Right forelimb (tissue), 1 donor: ENCODE measurements at places on chromosomes 16 and 17.

GRCh38 chr17:4777969-4778760, 6.5 kb downstream of the TM4SF5 start:
- no peak for DNase-seq

DNA sequence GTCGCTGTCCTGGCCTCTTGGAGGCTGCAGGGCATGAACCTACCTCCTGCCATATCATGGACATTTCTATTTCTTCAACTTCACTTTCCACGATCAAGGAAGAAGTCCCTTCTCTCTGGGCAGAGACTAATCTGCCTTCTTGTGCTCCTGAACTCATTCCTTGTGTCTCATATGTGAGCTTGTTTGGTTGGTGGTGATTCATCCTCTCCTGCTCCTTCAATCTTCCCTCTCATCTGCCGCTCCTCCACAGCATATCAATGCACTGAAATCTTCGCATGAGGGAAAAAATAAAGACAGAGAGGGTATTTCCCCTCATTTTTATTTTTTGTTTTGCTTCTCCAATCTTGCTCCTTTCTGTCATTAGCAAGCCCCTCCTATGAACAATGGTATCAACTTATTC, 571.7 kb upstream of the GOT2 start:
- DNase-seq, result no peak

DNA sequence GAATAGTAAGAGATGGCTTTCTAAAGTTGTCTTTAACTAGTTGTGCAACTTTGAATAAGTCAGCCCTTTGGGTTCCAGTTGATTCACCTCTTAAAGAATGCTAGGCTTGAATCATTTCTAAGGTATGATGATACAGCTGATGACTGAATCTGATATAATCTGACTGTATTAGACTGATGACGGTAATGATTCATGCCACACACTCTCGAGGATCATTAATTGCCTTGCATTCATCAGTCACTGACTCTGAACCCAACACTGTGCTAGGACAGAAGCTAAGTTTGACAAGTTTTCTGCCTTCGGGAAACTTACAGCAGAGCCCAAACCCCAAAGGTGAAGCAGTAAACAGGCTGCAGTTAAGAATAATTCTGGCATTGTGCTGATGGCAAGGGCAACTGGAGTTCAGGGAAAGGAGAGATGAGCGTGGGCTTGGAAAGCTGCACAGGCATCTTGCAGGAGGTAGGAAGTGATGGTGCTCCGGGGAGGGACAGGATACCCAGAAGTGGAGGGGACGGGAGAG, 25.8 kb downstream of the ASIC2 start:
- no peak for DNase-seq

DNA sequence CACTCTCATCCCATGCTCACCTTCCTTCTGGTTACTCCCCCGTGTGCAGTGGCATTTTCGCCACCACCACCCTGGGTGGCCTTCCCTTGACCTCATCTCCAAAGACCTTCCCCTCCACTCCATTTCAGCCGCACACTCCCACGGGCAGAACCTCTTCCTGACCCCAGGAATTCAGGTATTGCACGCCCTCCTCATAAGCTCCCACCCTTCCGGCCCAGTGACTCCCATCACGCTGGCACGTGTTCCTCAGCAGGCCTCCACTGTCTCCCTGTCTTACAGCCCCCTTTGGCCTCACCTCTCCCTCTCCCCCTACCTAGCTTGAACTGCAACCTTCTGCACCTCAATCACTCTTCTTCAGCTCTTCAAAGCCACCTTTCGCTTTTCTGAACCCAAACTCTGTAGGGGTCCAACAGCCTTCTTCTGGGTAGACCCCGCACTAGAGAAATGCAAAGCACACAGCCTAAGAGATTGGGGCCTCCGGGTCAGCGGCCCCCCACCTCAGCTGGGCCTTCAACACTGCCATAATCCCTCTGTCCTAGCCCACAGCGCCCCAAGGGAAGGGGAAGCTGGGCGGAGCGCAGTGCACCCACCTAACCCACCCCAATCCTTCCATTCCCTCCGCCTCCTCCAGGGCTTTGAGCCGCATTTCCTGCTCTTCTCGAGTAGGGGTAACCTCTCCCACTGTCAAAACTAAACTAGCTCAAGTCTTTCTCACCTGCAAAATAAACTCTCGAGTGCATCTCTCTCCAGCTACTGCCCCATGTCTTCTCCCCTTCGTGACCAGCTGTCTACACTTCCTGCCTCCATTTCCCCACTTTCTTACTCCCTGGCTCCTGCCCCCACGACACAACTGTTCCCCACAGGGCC, 1.7 kb upstream of the TMEM97 start:
- no peak for DNase-seq

DNA sequence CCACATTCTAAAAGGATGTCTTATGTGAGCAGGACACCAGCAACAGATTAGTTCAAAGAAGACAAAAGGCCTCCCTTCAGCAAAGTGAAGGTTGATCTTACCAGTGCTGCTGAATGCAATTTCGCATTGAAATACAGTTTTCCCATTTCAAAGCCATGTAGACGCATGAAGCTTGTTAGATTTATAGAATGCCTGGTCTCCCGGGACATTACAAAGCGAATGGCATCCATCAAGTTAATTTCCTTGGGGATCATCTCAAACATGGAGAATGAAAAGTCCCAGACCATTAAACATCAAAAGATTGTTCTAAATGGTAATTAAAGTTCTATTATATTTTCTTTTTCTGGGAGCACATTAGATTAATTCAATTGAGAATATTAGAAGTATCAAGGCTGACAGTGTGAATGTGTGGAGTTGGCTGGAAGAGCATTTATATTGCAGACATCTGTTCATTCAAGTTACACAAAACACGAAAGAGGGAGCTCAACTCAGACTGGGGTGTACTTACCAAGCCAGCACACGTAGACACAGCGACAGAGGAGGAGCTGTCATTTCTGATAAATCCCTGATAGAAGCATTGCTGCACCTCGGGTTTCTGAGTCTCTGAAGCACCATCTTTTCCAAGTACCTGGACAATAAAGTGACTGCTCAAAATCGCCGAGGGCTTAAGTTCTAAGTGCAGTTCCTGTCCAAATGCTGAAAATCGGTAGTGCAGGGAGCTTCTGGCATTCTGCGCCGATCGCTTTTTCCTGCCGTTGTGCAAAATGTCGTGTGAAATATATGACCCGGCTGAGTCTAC, 3.8 kb downstream of the ADAMTS18 start:
- DNase-seq, result no peak

GRCh38 chr17:34750004-34750403, 170.6 kb downstream of the TMEM132E start:
- DNase-seq, result no peak

- no peak for DNase-seq
Observed at GRCh38 chr17:57639381-57639780, 105.7 kb downstream of the CCDC182 start.

GRCh38 chr17:3968886-3969524, 4.8 kb upstream of the ATP2A3 start:
- DNase-seq, result no peak

DNA sequence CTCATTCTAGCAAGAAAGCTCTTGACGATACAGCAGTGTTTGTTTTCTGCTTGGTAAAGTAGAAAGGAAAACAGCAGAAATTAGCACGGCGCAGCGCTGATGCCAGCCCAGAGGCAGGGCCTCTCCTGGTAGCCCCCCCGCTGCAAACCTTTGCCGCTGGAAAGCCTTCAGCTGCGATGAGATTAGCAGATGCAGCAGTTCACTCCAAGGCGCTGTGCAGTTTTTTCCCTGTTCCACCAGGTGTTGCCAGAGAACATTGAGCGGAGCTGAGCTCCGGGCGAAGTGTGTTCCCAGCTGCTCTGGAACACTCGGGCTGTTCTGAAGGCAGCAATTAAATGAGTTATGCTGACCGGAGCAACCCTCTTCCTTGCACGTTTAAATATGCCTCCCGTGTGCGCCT, 72.5 kb downstream of the RBFOX1 start:
- DNase-seq, result peak; percentile 75

DNA sequence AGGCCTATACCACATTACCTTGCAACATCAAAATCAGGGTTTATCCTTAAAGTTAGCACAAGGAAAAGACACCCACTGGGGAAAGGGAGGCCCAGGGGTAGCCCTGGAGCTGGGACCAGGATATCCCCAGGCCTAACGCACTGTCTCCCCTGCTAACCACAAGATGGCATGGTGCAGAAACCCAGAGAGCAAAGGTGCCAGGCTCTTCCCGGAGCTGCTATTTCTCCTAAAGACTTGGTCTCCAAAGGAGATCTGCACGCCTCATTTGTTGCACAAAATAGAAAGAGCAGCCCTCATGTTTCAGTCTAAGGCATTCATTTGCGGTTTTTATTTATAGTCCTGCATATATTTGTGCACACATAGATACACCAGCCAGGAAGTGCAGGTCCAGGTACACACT, 408.6 kb downstream of the SOX9 start:
- no peak for DNase-seq

- DNase-seq, result peak; percentile 57
Observed at GRCh38 chr17:12522743-12523183, 142.9 kb upstream of the MYOCD start.

- no peak for DNase-seq
Observed at GRCh38 chr17:38428112-38428642, at the start of gene ARHGAP23. Gene ARHGAP23, plus strand, starts transcription at chr17:38428464. Its CDS starts 22 bp downstream, at chr17:38428486.
